RPMI8226 (cell line): ENCODE measurements at places on chromosomes 13 and 19.

GRCh38 chr19:35219008-35219407 is 9.5 kb downstream of the FAM187B start:
- DNase-seq = no peak

DNA sequence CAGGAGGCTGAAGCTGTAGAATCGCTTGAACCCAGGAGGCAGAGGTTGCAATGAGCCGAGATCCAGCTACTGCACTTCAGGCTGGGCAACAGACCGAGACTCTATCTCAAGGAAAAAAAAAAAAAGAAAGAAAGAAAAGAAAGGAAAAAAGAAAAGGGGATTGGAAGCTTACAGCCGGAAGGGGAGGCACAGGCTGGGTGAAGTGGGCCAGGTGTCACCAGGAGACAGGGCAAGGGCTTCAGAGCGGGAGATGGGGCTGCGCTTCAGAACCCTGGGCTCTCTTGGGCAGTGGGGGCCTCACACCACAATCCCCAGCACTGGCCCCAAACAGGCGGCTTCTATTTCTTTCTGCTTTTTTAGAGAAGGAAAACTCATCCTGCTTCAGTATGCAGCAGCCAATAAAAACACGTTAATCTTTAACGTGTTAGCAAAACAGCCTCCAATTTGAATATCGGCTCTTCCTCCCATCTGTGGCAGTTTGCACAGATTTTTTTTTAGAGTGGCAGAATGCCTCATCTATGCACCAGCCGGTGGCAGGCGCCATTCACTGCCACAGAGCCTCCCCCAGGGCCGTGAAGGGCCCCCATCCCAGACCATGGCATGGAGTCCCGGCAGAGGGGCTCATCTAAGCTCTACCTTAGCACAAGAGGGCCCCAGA is 46.6 kb upstream of the C19orf12 start:
- DNase-seq = no peak

DNA sequence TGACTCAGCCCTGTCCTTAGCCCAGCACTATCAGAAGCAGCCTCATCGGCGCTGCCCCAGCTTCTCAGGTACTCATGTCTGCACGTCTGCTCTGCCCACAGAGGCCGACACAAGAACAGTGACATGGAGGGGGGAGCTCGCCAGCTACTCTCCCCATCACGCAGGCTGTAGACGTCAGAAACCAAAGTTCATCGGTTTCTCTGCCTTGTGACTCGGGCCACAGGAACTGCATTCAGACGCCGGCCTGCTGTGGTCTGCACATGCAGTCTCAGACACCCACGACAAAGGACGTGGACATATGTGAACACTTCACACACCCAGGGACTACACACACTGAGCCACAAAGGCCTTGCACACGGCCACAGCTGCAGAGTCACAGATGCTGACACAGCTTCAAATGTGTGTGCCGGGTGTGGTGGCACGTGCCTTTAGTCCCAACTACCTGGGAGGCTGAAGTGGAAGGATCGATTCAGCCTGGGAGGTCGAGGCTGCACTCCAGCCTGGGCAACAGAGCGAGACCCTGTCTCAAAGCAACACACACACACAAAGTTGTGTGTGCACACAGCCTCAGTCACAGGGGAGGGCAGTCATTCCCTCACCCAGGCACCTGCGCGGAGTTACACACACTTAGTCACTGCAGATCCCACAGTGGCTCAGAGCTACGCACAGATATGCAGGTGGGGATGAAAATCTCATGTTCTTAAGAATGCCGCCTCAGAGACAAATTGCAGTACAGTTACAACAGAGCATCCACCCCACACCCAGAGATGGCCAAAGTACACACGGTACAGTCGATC is 4.9 kb upstream of the ZFP36 start:
- peak; percentile 17 for DNase-seq

DNA sequence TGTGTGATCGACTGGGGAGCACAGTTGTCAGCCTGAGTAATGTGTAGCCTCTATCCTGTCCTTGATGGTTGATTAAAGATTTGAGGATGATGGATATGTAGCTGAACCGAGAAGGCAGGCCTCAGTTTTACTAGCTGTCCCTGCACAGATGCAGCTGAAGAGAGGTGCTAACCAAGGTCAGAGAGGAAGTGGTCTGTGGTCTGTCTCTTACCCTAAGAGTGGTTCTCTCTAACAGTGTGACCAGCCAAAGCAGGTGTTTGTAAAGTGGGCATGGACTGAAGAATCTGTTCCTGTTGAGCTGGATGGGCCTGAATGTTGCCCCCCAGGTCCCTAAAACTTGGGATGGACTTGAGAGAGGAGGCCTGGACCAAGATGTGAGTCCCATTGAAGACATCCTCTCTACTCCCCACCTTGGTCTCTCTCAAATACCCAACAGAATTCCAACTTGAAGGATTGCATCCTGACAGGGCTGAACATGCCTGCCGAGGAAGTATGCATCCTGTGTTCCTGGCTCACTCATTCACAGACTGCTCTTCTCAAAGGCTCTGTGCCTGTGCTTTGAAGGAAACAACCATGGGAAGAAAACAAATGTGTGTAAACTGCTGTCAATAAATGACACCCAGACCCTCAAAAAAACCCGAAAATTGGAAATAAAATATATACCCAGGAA is 223.8 kb downstream of the MAB21L1 start:
- no peak for DNase-seq

- no peak for DNase-seq
Observed at GRCh38 chr19:44623626-44624025, 10.3 kb downstream of the IGSF23 start.

DNA sequence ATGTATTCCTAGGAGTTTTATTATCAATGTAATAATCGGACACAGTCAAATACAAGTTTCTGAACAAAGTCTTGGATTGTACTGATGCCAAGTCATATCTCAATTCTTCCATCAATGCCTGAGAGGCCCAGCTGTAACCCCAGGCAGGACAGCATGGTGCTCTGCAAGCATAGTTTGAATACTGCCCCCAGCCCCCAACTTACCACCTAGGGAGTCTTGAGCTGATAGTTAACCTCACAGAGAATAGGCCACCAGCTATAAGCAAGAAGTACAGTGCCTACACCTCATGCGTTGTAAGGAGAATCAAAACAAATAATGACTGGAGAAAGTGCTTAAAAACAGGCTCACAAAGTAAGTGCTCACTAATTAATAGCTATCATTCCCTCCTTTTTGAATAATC is 2.7 kb downstream of the PROSER1 start:
- DNase-seq = no peak

DNA sequence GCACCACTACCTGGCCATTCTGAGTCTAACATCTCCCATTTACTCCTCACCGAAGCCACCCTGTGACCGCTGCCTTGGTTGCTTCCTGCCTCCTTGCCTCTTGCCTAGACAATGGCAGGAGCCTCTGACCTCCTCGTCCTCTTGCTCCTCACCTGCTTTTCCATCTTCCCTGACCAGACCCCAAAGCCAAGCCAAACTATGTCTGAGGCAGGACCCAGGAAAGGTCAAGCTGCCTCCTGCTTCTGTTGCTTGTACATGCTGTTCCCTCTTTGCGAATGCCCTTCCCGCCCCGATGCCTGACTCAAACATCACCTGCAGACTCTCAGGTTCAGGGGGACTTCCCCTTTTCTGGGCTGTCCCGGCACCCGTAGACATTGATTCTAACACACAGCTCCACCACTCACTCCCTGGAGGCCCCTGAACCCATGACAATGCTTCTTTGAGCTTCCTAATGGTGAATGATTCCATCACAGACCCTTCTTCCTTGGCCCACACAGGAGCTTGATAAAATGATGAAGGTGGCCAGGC is 60.8 kb downstream of the F2RL3 start:
- peak; percentile 20 for DNase-seq

DNA sequence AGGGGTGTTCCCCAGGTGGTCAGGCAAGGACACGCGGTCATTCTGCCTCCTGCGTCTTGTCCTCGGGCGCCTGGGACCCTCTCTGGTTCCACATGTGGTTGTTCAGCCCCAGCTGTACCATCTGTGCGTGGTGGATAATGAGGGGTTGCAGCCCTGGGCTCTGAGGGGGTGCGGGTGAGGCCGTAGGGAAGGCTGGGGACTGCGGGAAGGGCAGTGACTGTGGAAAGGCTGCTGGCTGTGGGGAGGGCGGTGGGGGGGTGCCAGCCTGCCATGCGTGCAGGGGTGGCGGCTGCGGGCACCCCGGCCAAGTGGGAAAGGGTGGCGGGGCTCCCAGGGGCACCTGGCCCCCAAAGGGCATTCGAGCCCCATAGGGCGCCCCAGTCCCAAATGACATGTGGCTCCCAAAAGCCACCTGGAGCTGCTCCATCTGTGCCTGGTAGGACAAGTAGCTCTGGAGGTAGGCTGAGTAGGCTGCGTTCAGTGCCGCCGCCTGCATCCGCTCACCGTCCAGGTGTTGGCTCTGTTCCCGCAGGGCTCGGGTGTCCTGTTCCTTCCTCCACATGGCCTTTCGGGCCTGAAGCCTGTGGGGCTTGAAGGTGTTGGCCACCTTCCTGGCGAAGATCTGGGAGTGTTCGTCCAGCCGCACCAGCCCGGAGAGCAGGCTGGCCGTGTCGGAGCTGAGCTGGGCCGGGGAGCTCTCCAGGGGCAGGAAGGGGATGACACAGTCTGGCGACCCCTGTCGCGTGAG is 15.1 kb downstream of the TICAM1 start:
- DNase-seq = no peak

DNA sequence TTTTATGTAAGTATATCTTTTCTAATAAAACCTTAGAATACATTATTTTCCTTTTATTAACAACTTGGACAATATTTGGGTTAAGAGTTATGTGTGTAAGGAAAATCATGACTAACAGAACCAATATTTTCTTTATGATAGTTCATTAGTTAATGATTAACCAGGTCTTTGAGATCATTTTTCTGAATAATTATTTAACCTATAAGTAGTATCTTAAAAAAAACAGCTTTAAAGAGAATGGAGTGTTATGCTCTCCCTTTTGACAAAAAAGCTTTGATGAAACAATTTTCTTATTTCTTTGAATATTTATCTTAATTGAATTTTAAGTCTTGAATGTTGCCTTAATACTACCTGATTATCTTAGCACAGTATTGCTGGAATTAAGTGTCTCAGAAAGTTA is 3.8 kb downstream of the SLAIN1 start:
- no peak for DNase-seq

DNA sequence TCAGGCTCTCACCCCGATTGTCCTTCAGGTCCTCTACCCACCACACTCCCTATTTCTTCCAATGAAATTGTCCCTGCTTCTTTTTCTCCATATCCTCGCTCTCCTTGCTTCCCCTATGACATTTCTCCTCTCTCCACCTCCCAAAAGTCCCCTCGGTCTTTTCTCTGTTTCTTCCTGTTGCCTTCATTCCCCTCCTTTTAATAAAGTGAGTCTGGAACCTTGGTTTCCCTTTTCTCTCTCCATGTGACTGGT is 676 bp upstream of the ZNF574 start:
- no peak for DNase-seq

GRCh38 chr13:22276616-22277015 is 605.7 kb downstream of the FGF9 start:
- DNase-seq = no peak

- no peak for DNase-seq
Observed at GRCh38 chr13:48405875-48406274, 7.0 kb downstream of the LPAR6 start.

GRCh38 chr19:54109651-54110050 is 5.8 kb downstream of the TFPT start:
- no peak for DNase-seq

GRCh38 chr19:11699931-11700794 is 38.6 kb downstream of the ZNF823 start:
- peak; percentile 63 for DNase-seq

- no peak for DNase-seq
Observed at GRCh38 chr13:82129281-82129680, 1753.0 kb downstream of the SLITRK1 start.

DNA sequence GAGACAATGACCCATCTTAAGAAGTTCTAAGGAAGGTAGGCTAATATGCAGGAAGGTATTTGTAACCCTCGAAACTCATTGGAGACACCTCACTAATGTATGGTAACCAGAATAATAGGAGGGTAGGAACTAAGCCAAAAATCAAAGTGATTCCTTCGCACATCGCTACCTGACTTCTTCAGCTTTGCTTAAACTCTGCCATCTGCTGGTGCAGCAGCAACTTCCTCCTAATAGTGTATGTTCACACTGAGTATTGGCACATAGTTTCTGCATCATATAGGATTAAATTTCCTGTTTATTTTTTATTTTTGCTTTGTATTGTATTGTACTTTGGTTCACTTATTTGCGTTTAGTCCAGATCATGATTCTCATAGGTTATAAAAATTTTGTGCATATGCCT is 676.2 kb downstream of the GPC5 start:
- DNase-seq = peak; percentile 40

DNA sequence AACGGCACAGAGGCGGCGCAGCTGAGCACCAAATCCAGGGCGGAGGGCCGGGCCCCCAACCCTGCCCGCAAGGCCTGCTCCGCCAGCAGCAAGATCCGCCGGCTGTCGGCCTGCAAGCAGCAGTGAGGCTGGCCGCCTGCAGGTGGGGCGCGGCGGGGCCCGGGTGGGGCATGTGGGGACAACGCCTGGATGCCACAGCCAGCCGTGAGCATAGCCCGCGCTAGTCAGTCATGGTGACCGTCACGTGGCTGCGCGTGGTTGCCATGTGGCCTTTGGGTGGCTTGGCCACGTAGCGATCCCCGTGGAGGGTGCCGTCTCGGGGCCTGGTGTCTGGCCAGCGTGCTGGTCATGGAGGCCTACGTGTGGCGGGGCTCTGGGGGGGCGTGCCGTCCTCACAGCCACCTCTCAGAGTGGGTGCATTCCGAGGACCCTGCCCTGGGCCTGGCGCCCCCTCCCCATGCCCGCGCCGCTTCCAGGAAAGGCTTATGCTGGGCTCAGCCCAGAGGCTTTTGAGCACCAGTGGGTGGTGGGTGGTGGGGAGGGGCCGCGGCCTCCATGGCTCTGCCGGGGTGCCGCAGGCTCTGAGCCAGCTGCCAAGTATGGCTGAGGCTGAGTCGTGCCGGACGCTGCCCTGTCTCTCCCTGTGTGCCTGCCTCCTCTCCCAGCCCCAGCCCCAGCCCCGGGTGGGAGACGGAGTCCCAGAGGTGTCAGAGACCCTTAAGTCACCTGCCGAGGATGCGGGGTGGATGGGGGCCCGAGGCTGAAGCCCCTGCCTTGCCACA is 11.1 kb downstream of the CBARP start:
- DNase-seq = no peak

- DNase-seq = peak; percentile 8
Observed at GRCh38 chr19:49362048-49362928, at the start of gene TEAD2. TSS of gene TEAD2 (minus strand) at chr19:49362416. CDS start at chr19:49360075, 2,341 bp downstream.
